ENCODE measurements at places on chromosomes 12 and 14.

DNA sequence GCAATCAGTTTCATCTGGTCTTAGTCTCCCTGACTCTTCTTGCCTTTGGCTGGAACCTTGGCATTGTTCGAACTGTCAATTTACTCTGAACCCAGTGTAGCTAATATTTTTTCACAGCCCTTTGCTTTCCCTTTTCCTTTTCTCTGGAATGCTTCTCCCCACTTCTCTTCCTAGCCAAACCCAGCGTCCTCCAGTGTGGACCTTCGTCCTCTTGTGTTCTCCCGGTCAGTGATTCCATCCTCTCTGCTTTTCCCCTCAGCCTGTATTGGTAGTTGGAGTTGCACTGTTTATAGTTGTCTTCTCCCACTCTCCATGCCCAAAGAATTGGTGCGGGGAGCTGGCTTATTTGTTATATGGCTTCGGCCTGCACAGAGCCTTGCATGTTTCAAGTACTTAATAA, 9.4 kb downstream of the ACVR1B start:
- DNase-seq, result no peak

GRCh38 chr12:15526033-15526432, 203.7 kb downstream of the PTPRO start:
- no peak for DNase-seq

DNA sequence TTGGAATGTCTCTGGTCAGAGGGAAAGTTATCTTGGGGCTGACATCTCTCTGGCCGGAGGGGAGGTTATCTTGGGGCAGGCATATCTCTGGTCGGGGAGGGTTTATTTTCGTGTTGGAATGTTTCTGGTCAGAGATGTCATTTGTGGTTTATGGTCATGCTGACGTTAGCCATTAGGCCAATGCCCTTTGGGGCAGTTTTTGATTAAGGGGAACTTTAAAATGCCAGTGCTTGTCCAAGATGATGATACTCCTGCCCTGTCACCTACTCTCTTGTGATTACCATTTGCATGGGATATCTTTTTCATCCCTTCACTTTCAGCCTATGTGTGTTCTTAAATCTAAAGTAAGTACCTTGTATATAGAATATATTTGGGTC, 29.0 kb upstream of the A2M start:
- no peak for DNase-seq

DNA sequence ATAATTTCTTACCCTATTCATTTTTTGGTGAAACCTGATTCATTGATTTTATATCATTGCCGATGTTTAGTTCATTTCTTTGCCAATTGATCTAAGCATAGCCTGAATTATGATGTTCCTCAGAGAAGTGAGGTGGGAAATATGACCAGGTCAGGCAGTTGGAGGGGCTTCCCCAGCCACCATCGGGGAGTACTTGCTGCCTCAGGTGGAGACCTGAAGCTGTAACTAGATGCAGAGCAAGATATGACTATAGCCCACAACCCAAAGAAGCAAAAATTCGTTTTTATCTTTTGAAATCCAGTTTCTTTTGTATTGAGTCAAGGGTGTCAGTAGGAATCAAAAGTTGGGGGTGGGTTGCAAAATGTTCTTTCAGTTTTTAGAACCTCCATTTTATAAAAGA, 7.9 kb downstream of the PTGDR start:
- no peak for DNase-seq

DNA sequence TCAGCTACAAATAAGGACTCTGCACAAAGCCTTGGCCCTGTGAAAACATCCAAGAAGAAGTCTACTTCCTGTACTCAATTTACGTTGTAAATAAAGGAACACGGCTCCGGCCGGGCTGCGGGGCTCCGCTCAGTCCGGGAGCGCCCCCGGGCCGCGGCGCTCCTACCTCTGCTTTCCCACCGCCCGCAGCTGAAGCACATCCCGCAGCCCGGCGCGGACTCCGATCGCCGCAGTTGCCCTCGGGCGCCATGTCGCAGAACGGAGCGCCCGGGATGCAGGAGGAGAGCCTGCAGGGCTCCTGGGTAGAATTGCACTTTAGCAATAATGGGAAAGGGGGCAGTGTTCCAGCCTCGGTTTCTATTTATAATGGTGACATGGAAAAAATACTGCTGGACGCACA, 502.3 kb upstream of the FOXG1 start:
- no peak for DNase-seq

- no peak for DNase-seq
Measured at GRCh38 chr14:68885226-68886108, 92.6 kb upstream of the ZFP36L1 start.

- DNase-seq, result no peak
Measured at GRCh38 chr14:102764220-102764671, 13.0 kb upstream of the TRAF3 start.

DNA sequence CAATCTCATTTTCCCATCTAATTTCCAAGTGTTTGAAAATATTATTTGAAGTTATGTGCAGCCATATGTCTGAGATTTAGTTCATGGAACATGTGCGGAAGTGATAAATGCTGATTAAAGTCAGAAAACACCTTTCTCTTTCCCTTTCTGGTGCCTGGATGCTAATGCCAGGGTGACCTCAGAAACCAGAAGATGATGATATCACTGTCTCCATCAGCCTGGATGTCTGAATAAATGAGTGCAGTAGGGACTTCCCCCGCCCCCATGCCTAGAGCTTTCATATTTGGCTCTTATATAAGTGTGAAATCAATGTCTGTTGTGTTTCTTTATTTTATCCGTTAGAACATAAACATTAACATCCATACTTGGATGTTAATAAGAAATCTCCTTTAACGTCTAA, 261.9 kb upstream of the LRIG3 start:
- no peak for DNase-seq

DNA sequence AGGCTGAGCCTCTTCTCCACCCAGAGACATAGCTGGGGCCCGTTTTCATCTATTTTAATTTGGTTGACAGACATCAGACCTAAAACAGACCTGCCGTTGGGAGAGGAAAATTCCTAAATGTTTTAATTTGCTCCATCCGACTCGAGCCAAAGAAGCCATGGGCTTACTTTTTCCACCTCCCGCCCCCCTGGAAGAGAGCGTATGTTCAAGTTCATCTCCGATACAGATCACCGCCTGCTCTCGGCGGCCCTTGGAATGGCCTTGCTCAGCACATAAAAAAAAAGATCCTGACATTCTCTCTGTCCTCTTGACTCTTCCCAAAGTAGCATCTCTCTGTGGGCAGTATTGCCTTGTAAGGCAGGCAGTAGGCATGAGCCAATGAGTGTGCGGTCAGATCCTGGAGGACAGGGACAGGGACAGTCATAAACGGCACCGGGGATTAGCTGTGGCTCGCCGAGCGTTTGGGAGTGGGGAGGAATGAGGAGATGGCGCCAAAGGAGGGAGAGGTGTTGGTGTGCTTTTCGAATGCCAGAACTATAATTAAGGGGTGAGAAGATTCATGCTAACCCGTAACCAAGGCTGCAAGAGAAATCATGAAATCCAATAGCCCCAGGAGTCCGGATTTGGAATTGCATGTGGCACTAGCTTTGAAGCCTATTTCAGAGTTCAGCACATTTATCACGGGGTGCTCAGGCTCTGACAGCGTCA, 47.9 kb upstream of the MEG3 start:
- no peak for DNase-seq

GRCh38 chr12:53502331-53502730, 1.2 kb downstream of the TARBP2 start:
- no peak for DNase-seq

GRCh38 chr14:52044791-52045522, 23.9 kb downstream of the NID2 start:
- DNase-seq, result no peak

- DNase-seq, result no peak
Measured at GRCh38 chr14:88533064-88533602, 21.7 kb downstream of the PTPN21 start.
